Naive thymus-derived CD8-positive, alpha-beta T cell (primary cell): ENCODE measurements at places on chromosomes 16 and 17.

- DNase-seq, result no peak
Observed at GRCh38 chr16:50068550-50068949, 2.8 kb downstream of the HEATR3 start.

GRCh38 chr17:75749545-75750389 lies 15.2 kb downstream of the GALK1 start:
- DNase-seq, result peak; percentile 93

DNA sequence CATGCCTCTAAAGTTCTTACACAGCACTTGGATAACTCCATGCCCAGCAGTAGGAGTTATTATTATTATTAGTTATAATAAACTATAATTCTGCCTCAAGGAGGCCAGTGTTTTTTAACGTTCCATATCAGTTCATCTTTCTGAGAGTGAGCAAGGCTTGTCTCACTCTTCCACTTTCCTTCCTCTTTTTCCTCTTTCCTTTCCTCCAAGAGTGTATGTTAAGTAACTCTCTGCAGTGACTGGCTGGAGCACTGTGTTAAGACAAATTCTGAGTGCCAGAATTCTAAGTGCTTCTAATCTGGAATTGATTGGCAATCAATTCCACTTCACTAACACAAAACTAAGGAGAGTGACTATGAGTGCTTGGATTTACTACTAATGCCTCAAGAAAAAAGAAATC lies 16.4 kb downstream of the CLEC19A start:
- no peak for DNase-seq

- no peak for DNase-seq
Observed at GRCh38 chr16:52812678-52813556, 239.8 kb downstream of the CHD9NB start.

GRCh38 chr16:88859381-88860091 lies 2.6 kb downstream of the TRAPPC2L start:
- DNase-seq, result no peak

- no peak for DNase-seq
Observed at GRCh38 chr17:1880851-1881630, 51.2 kb downstream of the RPA1 start.

GRCh38 chr17:44071198-44071520 lies 624 bp downstream of the G6PC3 start:
- DNase-seq, result no peak

- no peak for DNase-seq
Observed at GRCh38 chr17:50173335-50173941, 7.6 kb downstream of the SGCA start.

- DNase-seq, result no peak
Observed at GRCh38 chr16:89445166-89445565, 45.2 kb downstream of the ANKRD11 start.
